ENCODE measurements at places on chromosomes 4 and X.

DNA sequence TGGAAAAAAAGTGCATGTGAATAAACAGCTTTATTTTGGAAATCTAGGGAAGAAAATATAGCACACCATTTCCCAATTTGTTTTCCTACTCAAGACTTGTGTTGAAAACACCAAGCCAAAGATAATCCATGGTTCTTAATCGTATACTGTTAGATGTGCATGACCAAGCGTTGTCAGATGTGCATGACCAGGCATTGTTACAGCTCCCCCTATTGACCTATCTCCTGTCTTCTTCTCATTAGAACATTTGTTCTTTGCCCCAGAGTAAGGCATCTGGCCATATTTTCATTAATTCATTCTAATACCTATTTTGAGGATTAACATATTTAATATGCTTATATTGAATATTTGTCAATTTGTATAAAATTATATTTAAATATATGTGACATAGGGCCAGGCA is 14.4 kb upstream of the VCX start:
- ATAC-seq, result no peak

- no peak for ATAC-seq
These were observed 22.2 kb upstream of the SPARCL1 start for GRCh38 chr4:87551361-87551760.

DNA sequence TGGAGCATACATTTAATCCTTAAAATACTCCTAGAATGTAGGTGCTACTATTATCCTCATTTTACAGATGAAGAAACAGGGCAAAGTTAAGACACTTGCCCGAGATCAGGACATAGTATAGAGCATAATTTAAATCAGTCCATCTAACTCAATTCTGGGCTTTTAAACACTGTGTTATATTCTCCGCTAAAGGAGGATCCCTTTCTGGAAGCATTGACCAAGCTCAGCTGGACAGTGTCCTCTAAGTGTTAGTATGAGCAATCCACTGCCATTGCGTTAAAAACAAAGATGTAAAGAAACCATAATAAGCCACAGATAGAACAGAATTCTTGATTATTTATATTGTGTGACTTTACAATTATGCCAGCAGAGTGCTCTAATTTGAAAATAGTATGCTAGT is 207.0 kb downstream of the ARHGAP24 start:
- ATAC-seq, result no peak

- peak; percentile 83 for ATAC-seq
These were observed 342.4 kb downstream of the BCOR start for GRCh38 chrX:39755143-39756032.

DNA sequence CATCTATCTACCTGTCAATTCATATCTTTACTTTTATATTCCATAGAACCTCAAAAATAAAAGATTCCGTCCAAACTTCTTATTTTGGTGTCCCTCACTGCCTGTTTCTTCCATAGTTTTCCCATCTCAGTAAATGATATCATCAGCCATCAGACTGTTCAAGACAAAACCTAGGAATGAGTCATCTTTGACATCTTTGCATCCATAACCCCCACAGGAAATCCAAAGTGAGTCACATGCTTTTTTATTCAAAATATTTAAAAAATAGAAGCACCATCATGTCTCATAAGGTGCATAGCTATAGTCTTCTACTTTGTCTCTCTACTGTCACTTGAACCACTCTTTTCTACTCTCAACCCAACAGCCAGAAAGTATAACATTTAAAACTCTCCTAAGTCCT is 29.9 kb upstream of the CXXC4 start:
- ATAC-seq, result no peak

DNA sequence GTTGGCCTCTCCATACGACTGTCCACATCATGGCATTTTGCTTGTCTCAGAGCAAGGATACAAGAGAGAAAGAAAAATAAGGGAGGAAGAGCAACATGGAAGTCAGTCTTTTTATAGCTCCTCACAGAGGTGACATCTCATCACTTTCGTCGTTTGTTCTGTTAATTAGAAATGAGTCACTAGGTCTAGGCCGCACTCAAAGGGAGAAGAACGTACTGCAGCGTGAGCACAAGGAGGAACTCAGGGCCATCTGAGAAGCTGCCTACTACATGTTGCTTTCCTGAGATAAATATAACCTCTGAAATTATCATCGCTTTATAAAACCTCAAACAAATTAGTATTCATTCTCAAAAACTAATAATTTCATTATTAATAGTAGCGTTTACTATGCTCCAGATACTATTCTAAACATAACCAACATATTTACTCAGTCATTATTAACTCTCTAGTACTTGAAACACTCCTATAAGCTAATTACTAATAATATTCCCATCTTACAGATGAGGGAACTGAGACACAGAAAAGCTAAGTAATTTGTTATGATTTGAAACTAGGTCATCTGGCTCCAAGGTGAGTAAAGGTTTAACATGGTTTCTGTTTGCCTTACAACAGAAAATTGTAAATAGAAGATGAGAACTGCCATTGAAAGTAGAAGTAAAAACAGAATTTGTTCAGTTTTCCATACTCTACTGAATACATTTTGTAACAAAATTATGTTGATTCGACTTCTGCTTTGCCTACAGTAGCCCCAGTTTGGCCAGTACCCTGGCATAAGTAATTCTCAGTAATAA is 213.2 kb upstream of the UGT8 start:
- no peak for ATAC-seq

DNA sequence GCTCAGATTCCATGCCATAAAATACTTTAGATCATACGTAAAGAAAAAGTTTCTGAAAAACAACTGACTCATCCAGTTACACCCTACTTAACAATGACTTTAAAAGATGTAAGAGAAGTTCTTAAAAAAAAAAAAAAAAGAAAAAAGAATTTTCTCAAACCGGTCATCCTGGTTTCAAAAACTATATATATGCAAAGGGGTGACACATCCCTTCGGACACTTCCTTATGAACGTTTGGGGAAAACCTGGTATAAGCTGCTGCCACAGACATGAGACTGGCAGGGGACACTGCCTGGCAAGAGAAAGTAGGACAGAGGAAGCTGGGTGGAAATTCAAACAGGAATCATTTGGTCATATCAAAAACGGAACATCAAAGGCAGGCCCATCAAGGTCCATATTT is 81.2 kb upstream of the PRSS48 start:
- ATAC-seq, result peak; percentile 98

- no peak for ATAC-seq
These were observed 117.0 kb downstream of the CHRDL1 start for GRCh38 chrX:110678591-110678990.

GRCh38 chr4:183666088-183666487 is 7.0 kb downstream of the TRAPPC11 start:
- no peak for ATAC-seq

DNA sequence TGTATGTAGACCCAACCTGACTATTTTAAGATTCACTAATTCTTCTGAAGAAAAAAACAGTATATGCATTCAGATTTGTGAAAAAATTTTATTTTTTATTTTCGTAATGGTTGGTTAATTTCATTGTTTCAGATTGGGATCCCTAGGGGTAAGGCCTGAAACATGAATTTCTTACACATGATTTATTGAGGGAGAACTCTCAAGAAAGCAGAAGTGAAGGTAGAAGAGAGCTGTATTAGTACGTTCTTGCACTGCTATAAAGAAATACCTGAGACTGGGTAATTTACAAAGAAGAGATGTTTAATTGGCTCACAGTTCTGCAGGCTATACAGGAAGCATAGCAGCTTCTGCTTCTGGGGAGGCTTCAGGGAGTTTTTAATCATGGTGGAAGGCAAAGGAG is 611.9 kb upstream of the TECRL start:
- ATAC-seq, result no peak

- no peak for ATAC-seq
These were observed 11.0 kb upstream of the DUSP9 start for GRCh38 chrX:153635788-153636668.

DNA sequence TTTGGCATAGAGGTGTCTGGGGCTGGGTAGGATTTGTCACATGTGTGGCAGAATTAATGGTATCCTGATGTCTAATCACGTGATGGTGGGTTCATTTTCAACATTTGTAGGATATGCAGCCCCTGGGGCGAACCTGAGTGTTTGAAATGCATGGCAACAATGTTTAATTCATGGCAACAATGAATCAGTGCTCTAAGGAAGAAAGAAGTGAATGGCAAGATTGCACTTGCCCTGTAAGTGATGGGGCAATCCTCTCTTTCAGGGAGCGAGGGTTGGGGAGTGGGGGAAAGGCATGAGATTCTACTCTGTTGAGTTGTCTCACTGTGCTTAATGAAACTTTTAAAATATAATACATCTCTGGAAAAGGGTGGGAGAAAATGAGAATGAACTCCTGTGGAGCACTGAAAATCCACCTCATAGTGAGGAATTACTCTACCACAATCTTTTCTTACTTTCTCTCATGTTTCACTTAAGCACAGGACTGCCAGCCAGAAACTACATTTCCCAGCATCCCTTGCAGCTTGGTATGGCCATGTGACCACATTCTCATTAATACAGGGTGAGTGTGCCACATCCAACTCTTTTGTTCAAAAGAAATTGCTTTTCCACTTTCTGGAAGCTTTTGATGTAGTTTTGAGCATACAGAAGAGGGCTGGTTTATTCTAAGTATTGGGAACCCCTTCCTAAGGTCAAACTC is 64.0 kb upstream of the PGM2 start:
- peak; percentile 76 for ATAC-seq

GRCh38 chrX:45807572-45808425 is 607.1 kb upstream of the DIPK2B start:
- peak; percentile 41 for ATAC-seq

DNA sequence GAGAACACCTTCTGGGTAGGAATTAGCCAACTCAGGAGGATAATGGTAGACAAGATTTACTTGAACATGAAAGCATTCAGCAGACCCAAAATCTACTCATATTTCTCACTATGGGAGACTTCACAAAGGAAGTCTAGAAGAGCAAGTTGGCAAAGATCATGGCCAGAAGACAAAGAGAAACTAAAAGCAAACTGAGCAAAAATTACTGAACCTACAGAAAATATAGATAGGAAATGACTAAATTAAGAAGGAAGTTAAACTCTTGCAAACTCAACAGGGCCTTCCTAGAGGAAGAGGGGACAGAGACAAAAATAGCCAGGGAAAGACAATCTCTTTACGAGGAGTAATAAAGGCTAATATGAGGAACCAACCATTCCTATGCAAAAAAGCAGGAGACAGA is 18.7 kb downstream of the CORIN start:
- no peak for ATAC-seq

DNA sequence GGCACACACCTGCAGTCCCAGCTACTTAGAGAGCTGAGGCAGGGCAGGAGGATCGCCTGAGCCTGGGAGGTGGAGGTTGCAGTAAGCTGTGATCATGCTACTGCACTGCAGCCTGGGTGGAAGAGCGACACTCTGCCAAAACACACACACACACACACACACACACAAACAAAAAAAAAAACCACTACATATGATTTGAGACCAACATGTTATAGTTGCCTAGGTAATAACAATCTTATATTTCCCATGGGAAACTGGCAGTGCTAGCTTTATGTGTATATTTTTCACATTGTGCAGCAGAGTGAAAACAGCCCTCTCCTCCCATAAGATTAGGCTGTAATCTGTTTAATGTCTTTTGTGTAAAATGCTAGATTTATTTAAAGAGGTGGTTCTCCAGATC is 3.1 kb upstream of the FAM241A start:
- ATAC-seq, result no peak

DNA sequence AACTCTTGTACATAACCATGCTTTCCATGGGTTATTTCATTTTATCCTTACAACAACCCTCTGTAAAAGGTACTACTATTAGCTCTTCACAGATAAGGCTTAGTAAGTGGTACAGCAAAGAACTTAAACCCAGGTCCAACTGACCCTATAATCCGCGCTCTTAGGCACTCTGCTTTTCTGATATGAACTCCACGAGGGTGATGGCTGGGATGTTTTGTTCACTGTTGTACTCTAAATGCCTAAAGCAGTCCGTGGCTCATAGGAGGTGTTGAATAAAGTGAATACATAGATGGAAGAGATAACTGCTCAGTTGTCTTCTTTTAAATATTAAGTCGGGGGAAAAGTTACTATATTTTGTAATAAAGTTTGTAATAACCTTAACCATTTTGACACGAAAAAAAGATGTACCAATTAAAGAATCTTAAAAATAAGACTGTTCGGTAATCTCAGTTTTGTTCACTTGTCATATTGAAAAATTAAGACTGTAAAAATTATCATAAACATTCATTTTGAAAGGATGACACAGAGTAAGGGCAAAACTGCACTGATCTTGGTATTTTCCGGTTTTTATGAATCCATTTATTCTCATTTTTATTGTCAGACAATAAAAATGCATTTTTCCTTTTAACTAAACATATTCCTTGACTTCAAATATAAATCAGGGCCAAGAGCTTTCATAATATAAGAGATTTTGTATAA is 166.5 kb downstream of the FBXW7 start:
- no peak for ATAC-seq

DNA sequence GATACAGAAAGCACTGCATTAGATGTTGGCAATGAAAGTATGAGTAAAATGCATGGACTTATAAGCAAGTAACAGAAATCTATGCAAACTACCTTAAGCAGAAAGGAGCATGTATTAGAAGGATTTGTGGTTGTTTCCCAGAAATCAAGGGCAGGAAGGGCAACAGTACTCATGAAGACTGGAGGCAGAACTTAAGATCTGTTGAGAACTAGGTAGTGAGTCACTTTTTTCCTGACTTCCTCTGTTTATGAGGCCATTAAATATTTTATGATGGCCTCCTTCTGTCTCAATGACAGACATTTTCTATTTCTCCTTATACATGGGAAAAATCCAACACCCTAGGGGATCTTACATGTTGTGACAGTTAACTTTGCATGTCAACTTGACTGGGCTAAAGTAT is 398.2 kb downstream of the MID1IP1 start:
- ATAC-seq, result no peak

- no peak for ATAC-seq
These were observed 7.6 kb upstream of the XPNPEP2 start for GRCh38 chrX:129731228-129731627.

DNA sequence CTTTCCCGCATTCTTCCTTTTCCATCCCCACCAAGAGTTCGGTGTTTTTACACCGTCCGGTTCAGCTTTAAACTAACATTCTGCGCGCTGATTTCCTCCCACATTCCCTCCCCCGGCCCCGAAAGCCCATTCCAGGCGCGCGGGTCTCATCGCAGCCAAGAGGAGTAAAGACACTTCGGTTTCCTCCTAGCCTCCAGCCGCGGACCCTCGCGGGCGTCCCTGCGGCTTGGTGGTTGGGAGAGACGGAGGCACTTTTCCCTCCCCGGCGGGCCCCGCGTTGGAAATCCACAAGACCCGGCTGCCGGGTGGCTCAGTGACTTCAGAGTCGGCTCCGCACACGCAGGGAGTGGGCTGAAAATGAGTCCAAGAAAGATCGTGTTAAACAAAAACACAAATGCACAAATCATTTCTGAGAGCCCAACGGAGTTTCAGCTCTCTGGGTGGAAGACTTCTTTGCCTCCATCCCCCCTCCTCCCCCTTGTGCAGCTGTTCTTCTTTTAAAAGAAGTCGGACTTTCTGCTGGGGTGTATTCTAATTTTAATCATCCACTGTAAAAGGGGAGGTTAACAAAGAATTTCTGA is 2.0 kb upstream of the ARX start:
- no peak for ATAC-seq

DNA sequence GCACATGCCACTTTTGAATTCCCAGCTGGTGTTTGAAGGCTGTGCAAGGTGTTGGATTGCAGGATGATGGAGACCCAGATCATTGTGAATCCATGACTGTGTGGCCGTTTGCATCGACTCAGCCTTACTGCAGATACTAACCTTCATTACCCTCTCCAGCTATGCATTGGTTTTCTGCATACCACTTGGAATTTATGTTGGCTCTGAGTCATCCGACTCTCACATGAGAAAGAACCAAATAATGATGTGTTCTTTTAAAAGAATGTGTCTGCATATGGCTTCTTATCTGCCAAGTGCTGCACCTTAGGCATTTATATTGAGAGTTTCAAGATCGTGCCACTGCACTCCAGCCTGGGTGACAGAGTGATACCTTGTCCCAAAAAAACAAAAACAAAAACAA is 106.7 kb upstream of the PRKX start:
- ATAC-seq, result no peak

All from esophagus mucosa (tissue), 1 donor.